Stimulated activated CD8-positive, alpha-beta memory T cell treated with anti-CD3 and anti-CD28 coated beads, Interleukin-12 subunit alpha, Interleukin-12 subunit beta, amount 100 ng/mL, for 4 hours (primary cell): ENCODE measurements at places on chromosomes 2 and 18.

GRCh38 chr2:53896864-53897263 is 37.1 kb upstream of the GPR75 start:
- DNase-seq: no peak

GRCh38 chr2:150424406-150424805 is 63.1 kb downstream of the RND3 start:
- DNase-seq: no peak

DNA sequence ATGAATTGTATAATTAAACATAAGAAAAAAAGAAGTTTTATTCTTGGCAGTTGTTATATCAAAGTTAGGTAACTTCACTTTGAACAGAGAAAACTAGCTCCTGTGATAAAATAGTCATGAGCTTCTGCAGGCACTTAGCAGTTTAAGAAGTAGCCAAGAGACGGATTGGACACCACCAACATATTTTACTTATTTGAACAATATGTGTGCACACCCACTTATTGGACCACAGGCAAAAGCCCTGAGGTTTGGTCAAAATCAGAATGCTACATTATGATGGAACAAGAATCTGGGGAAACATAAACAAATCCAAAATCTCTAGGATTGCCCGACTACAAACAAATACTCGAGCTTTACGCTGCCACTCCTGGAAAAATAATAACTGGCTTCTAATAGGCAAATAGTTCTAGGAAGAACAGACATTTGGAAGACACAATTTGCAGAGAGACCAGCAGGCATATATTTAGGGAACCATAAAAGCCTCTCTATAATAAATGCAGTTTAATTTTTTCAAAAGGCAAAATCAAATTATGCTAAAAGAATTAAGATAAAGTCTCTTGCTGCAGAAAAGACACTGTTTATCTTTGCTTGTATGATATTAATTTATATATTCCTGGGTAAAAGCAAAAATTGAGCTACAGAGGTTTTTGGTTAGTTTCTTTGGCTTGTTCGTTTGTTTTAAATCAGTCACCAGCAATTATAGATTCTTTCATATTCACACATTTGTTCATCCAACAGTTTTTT is 117.9 kb downstream of the CDC42EP3 start:
- no peak for DNase-seq

DNA sequence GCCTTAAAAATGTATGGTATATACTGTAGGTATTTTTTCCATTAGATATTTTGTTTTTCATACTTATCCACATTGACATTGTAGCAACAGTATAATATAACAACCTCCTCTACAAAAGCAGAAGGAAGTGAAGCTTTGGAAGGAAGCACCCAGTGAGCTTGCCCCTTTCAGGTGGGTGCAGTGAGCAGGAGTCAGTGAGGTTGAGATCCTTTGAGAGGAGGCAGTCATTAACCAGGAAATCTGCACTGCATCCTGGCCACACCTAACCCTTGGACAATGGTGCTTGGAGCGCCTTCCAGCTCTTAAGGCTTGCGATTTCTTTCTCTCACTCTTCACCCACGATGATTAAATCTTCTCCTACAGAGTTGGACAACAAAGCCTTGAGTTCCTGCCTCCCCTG is 13.9 kb downstream of the IL37 start:
- no peak for DNase-seq

- DNase-seq: no peak
These were observed 177.7 kb upstream of the TWIST2 start for GRCh38 chr2:238670111-238670585.

- DNase-seq: no peak
These were observed 1.3 kb upstream of the TLX2 start for GRCh38 chr2:74512744-74513604.

- no peak for DNase-seq
These were observed 21.2 kb upstream of the ACVR1 start for GRCh38 chr2:157897106-157897971.

DNA sequence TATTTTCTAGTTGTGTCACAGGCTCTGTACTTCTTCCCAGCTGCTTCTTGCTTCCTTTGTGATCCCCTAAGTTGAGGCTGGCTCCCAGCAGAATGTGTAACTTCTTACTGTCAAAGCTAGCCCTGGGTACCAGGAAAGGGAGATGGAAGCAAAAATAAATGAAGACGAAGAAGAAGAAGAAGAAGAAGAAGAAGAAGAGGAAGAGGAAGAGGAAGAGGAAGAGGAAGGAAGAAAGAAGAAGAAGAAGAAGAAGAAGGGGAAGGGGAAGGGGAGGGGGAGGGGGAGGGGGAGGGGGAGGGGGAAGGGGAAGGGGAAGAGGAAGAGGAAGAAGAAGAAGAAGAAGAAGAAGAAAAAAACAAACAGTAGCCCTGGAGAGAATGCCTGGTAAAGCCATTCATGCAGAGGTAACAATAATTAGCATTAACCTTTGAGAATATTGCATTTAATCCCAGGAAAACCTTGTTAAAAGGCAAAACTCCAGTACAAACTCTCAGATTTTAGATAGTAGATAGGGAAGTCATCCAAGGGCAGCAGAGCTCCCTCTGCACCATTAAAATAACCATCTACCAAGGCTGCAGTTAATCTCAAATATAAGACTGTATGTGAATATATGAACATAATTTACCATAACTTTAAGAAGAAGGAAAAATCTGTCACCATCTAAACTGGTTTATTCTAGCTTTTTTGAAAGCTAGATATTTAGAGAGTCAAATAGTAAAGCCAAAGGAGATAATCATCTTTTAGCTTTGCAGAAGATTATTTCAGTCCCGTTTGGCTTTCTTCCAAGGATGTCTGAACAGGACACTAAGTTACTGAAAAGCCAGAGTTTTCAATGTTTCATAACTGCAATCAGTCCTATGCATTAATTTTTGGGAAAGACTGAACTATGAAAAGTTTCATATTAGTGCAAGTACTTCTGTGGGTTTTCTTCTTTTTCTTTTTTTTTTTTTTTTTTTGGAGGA is 44.3 kb upstream of the FBXO11 start:
- DNase-seq: no peak

- no peak for DNase-seq
These were observed 103.5 kb downstream of the SMIM21 start for GRCh38 chr18:75323821-75324585.

DNA sequence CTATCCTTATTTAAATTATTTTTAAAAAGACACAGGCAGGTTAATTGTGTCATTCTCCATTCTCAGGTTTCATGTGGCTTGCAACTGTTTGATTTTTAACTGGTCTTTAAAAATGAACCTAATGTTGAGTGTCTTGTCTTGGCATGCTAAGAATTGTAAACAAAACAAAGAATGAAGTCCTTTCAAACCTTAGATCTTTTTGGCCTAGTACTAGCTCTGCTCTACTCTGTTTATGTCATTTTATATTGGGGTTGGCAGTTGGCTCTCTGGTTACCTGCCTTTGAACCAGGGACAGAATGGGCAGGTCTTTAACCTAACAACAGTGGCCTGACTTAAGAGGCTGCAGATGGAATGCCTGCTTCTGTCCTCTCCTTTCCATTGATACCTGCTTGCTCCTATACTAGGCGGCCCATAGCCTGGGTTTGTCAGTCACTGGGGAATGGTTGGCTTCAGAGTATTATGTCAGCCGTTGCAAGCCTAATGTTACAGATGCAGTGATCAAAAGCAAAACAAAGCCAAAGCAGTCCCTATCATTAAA is 85.5 kb downstream of the MTA3 start:
- no peak for DNase-seq

DNA sequence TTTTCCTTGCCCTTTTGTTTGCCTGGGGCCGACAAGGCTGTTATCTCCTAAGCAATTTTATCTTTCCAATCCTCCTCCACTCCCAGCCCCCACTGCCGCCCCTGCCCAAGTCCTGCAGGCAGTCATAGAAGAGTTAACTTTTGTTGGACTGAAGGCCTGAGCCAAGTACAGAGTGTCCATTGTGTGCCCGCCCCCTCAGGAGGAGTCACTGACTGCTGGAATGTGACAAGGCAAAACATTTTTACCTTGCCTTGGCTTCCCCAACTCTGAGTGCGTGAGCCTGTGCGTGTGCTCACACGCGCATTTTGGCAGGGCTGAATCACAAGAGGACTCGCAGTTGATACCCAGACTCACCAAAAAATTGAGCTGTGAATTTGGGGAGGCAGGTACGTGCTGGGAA is 16.2 kb downstream of the SETBP1 start:
- DNase-seq: no peak

DNA sequence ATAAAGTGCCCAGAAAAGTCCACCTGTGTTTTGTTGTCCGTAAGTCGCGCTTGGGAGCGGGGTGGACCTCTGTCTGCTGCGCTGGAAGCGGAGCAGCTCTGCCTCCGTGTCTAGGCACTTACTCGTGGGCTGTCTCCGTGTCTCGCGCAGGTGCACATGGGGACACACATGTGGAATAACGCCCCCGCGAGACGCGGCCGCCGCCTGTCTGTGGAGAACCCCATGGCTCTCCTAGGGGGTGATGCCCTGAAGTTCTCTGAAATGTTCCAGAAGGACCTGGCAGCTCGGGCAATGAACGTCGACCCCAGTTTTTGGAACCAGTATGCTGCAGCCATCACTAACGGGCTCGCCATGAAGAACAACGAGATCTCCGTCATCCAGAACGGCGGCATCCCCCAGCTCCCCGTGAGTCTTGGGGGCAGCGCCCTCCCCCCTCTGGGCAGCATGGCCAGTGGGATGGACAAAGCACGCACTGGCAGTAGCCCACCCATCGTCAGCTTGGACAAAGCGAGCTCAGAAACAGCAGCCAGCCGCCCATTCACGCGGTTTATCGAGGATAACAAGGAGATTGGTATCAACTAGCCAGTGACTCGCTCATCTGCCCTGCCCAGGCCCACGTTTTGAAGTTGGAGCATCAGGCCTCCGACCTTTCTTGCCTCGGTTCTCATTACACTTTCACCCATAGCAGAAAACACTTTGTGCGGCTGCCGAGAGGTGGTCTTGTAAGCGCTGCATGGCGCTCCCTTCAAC is 17.3 kb downstream of the SALL3 start:
- no peak for DNase-seq

- DNase-seq: no peak
These were observed 1.8 kb downstream of the CNNM3 start for GRCh38 chr2:96817882-96818281.
